ENCODE measurements at places on chromosomes 6 and 20.

DNA sequence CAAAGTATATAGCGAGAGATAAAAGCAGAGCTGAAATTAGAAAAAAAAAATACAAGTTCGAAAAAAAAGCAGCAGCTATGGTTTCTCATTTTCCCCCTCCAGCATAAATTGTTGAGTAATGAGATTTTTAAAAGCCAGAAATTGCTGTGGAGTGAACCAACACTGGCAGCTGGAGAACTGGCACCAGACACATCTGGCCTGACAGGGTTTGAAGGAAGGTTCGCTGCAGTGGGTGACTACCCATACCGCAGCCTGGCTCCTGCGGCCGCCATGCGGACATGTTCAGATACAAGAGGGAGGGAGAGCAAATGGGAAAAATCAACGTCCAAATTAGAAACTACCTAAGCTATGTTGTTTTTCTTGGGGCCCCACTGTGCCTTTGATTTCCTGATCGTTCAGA, 3.3 kb downstream of the APCDD1L start:
- no peak for DNase-seq

GRCh38 chr6:31882344-31882743, 3.5 kb upstream of the SLC44A4 start:
- no peak for DNase-seq

DNA sequence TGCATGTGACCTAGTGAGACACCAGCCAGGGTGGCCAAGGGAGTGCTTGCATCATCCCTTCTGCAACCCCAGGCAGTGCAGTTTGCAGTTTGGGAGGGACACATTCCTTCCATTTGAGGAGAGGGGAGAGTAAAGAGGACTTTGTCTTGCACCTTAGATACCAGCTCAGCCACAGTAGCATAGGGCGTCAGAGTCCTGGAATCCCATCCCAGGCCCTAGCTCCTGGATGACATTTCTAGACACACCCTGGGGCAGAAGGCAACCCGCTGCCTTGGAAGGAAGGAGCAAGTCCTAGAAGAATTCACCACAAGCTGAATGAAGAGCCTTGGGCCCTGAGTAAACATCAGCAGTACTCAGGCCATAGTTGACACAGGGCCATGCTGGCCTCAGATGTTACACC, 680.4 kb upstream of the IMPG1 start:
- DNase-seq = no peak

DNA sequence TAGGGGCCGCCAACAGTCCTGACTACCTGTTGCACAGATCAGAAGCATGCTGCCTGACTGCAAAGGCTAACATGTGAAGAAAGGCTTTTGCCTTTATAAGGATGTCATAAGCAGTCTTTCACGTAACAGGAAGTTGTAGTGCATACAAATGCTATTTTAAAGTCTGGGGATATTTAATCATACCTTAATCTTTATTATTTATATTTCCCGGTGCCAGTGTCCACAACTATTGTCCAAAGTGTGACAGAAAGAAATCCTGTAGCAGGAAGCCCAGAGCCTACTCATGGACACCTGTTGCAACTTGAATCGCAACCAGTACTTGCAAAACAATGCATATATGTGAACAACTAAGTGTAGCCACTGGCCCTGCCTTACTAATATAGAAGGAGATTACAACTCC, 235.8 kb downstream of the ALDH8A1 start:
- DNase-seq = no peak

DNA sequence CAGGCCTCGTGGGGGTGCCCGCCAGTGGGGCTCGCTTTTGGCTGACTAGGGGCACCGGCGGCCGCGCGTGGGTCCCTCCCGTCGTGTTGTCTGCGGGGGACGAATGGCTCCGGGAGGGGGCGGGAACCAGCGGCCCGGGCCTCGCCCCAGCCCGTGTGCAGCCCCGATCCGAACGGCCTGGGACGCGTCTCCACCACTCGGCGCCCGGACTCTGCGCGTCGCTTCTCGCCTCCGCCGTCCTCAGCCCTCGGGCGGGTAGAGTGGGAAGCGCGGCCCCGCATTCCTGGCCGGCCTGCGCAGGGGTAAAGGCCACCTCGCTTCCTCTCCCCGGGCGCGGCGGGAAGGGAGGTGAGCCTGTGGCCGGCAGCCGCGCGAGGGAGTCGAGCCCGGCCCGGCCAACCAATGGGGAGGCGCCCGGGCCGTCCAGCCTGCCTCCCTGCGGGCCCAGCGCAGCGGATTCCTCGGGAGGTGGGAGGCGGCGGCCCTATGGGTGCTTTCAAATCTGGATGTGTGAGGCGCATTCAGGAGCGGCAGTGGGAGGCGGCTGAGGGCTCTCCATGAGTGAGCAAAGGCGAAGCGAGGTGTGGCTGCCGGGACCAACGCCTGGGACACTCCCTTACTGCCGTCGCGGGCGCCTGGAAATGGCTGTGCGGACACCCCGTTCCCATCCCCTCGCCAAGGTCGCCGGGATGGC, 1.1 kb upstream of the ZBTB46 start:
- peak; percentile 69 for DNase-seq

GRCh38 chr20:39829661-39830060, 859.4 kb downstream of the MAFB start:
- no peak for DNase-seq

DNA sequence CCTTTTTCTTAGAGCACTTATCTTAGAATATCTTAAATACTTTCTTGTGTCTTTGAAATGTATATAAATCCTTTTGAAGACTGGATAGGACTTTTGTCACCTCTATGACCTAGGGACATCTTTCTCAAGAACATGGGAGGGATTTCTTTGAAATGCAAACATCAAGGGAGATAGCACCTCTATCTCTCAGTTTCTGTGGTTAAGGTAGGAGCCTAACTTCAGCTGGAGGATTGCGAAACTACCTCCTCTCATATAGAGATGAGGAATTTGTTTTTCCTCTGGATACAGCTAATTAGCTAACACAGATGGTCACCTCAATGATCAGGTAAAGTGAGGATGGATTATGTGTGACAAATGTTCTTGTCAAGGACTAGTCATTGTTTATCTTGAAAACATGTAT, 631.3 kb upstream of the IMPG1 start:
- DNase-seq = no peak

DNA sequence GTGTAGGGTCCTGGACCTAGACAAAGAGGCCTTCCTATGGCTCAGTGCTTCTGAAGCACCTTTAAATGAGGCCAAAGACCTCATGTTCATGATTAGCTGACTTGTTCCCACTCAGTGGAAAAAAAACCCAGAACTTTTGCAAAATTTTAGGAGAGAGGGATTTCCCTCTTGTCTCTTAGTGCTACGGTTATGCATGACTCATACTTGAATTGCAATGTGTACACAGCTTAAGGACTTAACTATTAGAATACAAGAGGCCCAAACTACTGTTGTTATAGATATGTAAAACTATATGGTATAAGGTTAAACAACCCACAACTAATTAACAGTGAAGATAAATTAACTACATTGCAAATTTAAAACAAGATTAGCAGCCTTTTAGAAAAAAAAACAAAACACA, 32.3 kb upstream of the HLA-A start:
- no peak for DNase-seq

GRCh38 chr6:15498640-15499039, 164.2 kb downstream of the DTNBP1 start:
- no peak for DNase-seq

- DNase-seq = no peak
These were observed 128.3 kb downstream of the FOXA2 start for GRCh38 chr20:22456109-22456508.

DNA sequence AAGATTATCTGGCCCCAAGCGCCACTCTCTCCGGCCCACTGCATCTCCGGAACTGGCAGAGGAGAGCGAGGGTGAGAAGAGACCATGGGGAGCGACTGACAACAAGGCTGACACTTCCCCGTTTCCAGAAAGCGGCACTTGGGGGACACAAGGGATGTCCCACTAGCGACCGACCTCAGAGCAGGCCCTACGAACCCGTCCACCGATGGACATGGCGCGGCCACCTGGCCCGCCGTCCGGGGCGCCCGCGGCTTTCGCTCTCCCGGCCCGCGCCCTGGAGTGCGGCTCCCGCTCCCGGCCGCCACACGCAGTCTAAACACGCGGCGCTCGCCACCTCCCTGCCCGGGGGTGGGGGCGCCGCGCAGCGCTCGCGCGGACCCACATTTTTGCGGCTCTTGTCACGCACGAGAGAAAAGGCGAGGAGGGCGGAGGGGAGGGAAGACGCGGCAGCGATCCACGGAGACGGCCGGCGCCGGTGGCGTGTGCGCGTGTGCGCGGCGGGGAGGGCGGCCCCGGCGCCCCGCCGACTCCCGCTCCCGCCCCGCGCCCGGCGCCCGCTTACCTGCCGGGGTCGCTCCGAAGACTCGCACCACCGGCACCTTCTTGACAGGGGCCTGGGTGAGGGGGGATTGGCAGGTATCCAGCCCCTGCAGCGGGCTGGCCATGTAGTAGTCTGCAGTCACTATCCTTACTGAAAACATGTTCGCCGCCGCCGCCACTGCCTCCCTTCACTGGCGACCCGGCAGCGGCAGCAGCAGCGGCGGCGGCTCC, 645 bp downstream of the REV3L start:
- DNase-seq = peak; percentile 69

DNA sequence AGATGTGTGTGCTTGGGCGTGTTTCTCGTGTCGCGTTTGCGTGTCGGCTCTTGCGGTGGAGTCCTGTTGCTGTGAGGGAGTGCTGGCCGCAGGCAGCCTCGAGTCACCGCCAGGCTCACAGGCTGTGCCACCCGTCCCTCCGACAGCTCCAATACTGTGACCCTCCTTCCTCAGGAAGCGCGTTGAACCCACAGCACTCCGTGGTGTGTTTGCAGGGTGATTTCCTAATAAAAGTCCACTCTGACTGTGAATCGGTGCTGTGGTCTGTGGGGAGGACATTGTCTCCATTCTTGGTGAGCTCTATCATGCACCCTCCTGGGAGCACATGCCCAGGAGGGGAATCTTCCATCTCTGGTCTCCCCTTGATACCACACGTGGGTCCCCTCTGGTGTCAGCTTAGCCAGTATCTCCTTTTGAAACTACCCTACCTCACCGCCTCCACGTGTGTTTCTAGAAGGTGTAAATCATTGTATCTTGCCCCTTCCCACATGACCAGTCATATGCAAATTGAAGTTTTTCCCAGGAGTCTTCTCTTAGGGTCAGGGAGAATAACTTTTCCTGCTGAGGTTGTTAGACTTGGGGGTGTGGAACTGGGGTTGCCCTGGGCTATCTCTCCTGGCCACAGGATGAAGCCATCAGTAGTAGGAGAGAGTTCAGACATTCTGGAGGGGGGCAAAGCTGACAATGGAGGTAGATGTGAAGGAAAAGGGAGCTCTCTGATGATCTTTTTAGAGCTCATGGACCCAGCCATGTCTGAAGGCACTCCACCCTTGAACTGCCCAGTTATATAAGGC, 13.3 kb upstream of the PCMTD2 start:
- DNase-seq = peak; percentile 9

DNA sequence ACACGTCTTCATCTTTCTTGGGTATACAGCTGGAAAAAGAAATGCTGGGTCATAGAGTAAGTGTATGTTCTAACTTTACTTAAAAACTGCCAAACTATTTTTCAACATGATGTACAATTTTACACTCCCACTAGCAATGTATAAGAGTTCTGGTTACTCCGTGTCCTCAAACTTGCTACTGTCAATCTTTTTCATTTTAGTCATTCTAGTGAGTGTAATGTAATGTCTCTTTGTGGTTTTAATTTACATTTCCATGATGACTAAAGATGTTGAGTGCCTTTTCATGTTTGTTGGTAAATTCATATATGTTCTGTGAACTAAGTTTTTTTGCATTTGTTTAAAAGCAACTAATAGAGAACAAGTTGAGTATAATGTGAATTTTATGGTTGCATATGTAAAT, 43.9 kb downstream of the ATG5 start:
- DNase-seq = no peak

DNA sequence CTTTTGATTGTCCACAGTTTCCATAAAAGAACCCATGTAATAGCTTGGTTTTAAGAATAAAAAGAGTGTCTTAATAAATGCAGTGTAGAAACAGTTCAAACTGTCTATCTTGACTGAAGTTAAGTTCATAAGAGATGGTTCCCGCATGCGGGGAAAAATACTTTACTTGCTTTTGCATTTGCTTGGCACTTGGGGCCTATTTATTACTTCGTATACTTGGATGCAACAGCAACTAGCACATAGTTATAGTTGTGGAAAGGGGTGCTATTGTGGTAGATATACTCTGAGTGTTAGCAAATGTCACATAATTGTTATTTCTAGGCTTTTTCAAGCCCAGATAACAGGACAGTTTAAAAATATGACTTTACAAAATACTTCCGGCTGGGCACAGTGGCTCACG, 97.7 kb upstream of the HMGCLL1 start:
- no peak for DNase-seq

- no peak for DNase-seq
These were observed 104.0 kb upstream of the PRSS16 start for GRCh38 chr6:27143474-27144026.

GRCh38 chr6:20791944-20792343, 257.7 kb downstream of the CDKAL1 start:
- DNase-seq = no peak

- no peak for DNase-seq
These were observed 19.4 kb upstream of the SLC23A2 start for GRCh38 chr20:5020760-5021159.

DNA sequence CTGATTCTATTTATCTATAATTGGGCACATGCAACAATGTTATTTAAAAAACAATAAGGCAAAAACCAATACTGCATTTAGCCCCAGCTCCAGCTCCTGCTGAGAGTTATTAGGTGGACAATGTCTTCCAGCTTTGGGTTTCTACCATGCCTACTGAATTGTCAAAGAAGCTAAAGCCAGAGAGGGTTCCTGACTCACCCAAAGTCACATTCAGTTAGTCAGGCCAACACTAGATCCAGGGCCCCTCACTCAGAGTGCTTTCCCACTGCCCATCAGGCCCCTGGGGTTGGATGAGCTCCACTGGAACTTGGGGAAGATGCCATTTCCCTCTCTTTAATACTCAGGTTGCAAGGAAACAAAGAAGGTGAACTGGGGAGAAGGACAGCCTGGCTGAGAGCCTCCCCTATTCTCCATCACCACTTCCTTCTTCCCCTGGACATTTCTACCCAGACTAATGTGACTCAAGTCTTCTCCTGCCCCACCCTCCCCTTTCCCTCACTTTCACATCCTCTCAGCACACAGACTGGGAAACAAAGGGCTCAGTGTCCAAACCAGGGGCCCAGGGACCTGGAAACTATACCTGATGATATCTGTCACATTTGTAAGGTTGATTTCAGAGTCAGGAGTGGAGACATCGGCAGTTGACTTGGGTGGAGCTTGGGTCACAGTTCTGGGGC, 6.0 kb downstream of the TREM1 start:
- no peak for DNase-seq

All from Right ventricle myocardium superior (tissue), 1 donor.